ENCODE measurements at places on chromosomes 2 and 18. TPM values are rescaled to one million over a fixed set of nuclear protein-coding genes. Genes with fewer than 3 reads are reported as not detected.
A peak's percentile ranks its signal among the peaks of the same experiment; 100 is the strongest.

SIX3 gene
- total RNA-seq, result 28.8 TPM

DPYSL5 gene
- total RNA-seq, result 93.5 TPM

ERMN gene
- total RNA-seq, result 1.2 TPM

MYCN gene
- 26.7 TPM for total RNA-seq

SNED1 gene
- 0.11 TPM for total RNA-seq

MEP1B gene
- not detected for total RNA-seq

CABYR gene
- 12.0 TPM for total RNA-seq

- DNase-seq, result no peak
Measured at GRCh38 chr18:58416704-58417683, 211.9 kb downstream of the ALPK2 start.

DNA sequence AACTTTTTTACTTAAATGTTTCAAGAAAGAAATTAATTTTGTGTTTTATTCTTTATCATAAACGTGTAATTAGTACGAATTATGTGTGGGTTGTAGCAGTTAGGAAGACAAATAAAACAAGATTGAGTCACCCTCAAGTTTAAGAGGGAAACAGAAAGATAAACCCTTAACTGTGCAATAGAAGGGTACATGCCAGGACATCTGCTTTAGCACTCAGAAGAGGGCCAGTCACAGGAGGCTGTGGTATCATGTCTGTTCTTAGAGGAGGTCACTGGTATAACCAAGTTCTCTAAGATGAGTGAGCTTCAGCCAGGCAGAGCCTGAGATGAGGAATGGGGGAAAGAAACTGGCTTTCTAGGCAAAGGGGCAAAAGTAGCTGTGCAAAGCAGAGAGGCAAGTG, 42.4 kb upstream of the GRHL1 start:
- no peak for DNase-seq

GRCh38 chr2:112229348-112229747, 25.5 kb downstream of the ZC3H8 start:
- no peak for DNase-seq

- DNase-seq, result no peak
Measured at GRCh38 chr2:18598848-18599484, 9.6 kb upstream of the NT5C1B start.

- no peak for DNase-seq
Measured at GRCh38 chr2:224440988-224441387, 39.1 kb upstream of the FAM124B start.

GRCh38 chr18:26619350-26619749, 71.0 kb upstream of the KCTD1 start:
- no peak for DNase-seq

DNA sequence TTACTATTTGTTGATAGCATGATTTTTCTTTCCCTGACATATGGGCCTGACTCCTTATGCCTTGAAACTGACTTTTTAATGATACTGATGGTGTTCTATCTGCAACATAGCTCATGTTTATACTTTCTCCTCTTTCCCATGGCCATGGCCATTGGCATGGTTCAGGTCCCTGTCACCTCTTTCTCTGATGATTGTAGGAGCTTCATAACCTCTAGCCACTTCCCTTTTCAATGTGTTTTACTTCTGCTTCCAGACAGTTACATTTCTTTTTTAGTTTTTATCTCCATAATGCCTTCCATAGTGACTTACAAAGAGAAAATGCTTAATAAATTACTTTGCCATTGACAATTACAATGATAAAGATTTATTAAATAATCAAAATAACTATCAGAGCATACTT, 177.9 kb upstream of the SETBP1 start:
- DNase-seq, result no peak

DNA sequence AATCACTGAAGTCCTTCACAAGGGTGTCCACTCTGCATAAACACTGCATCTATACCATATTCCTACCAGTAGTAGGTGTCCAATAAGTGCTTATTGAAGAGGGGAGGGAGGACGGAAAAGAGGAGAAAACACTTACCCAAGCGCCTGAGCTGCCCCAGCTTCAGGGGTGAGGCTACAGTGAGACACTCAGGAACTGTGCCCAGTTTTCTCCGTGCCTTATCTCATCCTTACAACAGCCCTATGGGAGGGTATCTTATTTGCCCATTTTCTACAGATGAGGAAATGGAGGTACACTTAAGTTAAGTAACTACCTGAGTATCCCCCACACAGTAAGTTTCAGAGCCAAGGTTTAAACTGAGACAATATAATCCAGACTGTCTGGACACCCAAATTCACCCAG, 41.5 kb downstream of the RNF152 start:
- no peak for DNase-seq

DNA sequence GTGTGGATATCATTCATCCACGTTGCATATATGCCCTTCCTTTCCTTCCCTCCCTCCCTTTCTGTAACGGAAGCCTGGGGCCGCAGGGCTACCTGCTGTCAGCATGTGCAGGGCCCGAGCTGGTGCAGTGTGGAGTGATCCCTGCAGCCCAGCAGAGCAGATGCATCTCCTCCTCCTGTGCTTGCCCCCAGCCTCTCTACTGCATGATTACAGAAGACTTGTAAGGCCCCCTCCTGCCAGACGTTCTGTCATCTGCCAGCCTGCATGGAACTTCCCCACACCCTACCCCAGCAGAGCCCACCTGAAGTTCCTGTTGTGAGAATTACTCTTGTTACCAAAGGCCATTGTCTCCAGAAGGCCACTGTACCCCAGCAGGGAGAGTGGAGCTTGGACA, 67.5 kb upstream of the FOSL2 start:
- DNase-seq, result no peak

DNA sequence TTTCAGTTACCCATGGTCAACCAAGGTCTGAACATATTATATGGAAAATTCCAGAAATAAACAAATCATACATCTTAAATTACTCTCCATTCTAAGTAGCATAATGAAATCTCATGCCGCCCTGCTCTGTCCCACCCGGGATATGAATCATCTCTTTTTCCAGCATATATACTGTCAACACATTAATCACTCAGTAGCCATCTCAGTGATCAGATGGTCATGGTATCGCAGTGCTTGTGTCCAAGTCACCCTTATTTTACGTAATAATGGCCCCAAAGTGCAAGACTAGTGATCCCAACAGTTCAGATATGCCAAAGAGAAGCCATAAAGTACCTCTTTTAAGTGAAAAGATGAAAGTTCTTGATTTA, 43.8 kb downstream of the OSBPL6 start:
- no peak for DNase-seq

DNA sequence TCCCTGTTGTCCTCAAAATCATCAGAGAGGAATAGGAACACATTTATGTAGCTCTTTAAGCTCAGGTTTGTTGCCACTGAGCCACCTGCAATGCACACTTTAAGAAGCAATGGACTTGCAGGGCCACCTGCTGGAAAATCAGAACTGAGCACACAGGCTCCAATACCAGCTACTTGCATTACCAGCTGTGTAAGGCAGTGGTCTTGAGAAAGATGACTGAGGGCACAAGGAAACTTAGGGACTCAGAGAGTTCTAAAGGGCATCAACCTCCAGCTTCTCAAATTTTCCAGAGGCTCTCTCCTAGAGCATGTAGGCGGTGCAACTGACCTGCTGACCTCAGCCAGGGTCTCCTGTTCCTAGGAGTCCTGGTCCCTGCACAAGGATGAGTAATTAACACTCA, 2.5 kb upstream of the CNDP2 start:
- DNase-seq, result peak; percentile 72

DNA sequence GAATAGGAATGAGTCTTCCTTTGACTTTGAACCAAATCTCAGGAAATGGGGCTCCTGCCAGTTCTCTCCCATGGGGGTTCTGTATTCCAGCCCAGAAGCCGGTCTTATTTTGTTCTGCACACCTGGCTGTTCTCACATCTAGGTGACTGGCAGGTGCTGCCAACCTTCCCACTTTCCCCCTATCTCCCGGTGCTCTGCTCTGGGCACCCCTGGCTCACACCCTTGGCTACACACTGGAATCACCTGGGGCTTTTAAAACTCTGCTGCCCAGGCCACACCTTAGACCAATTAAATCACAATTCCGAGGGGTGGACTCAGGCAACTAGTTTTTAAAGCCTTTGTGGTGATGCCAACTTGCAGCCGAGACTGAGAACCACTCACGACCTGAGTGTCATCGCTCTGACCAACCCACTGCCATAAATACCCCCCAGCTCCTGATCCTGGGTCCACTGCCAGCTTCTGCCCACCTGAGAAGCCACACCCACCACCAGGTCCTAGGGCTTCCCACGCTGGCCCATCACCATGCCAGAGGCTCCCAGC, 69.2 kb downstream of the KCNF1 start:
- DNase-seq, result no peak

- DNase-seq, result no peak
Measured at GRCh38 chr18:13067966-13068365, 76.8 kb downstream of the CEP192 start.

DNA sequence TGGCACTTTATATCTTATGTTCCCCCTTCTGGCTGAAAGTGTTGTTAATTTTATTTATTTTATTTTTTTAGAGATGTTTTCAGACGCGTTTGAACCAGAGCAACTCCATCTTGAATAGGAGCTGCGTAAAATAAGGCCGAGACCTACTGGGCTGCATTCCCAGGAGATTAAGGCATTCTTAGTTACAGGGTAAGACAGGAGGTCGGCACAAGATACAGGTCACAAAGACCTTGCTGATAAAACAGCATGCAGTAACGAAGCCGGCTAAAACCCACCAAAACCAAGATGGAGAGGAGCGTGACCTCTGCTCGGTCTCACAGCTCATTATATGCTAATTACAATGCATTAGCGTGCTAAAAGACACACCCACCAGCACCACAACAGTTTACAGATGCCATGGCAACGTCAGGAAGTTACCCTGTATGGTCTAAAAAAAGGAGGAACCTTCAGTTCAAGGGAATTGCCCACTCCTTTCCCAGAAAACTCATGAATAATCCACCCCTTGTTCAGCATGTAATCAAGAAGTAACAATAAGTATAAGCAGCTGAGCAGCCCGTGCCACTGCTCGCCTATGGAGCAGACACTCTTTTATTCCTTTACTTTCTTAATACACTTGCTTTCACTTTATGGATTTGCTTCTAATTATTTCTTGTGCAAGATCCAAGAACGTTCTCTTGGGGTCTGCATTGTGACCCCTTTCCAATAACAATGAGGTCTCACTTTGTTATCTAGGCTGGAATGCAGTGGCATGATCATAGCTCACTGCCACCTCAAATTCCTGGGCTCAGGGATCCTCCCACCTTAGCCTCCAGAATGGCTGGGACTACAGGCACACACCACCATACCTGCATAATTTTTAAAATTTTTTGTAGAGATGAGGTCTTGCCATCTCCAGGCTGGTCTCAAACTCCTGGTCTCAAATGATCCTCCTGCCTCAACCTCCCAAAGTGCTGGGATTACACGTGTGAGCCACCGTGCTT, 55.9 kb downstream of the CACNB4 start:
- DNase-seq, result peak; percentile 67

GRCh38 chr2:60212181-60212945, 341.1 kb downstream of the BCL11A start:
- DNase-seq, result no peak

DNA sequence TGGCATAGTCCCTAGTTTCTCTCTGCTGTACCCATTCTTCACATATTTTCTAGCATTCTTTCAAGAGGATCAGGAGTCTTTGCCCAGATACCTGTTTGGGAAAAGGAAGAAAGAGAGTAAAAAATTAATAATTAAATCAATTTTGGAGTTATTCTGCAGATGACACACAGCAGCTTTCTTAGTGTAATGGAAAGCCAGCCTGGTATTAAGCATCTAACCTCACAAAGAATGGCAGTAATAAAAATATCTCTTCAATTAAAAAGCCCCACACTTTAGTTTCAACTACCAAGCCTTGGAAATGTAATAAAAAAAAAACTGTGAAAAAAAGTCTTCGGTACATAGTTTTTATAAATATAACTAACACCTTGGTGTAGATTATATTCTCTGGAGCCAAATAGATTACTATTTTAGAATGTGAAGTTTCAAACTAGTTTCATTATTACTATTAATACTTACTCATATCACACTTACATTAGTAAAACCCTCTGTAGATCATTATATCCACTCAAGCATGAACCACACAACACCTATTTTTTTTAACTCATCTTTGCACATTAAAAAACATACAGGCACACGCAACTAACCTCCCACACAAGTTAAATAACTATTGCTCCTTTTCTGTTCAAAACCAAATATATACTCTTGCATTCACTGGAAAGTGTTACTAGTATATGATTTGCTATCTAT, 90.9 kb downstream of the GPD2 start:
- no peak for DNase-seq

GRCh38 chr2:231001921-231002320, 6.0 kb downstream of the SPATA3 start:
- DNase-seq, result no peak

GRCh38 chr2:69779258-69780001, 37.5 kb downstream of the ANXA4 start:
- DNase-seq, result no peak

GRCh38 chr18:67318651-67319050, 197.9 kb downstream of the DSEL start:
- DNase-seq, result no peak

GRCh38 chr2:124607679-124608078, 582.6 kb downstream of the CNTNAP5 start:
- no peak for DNase-seq

- DNase-seq, result peak; percentile 59
Measured at GRCh38 chr2:190119257-190119656, 56.7 kb upstream of the MSTN start.

DNA sequence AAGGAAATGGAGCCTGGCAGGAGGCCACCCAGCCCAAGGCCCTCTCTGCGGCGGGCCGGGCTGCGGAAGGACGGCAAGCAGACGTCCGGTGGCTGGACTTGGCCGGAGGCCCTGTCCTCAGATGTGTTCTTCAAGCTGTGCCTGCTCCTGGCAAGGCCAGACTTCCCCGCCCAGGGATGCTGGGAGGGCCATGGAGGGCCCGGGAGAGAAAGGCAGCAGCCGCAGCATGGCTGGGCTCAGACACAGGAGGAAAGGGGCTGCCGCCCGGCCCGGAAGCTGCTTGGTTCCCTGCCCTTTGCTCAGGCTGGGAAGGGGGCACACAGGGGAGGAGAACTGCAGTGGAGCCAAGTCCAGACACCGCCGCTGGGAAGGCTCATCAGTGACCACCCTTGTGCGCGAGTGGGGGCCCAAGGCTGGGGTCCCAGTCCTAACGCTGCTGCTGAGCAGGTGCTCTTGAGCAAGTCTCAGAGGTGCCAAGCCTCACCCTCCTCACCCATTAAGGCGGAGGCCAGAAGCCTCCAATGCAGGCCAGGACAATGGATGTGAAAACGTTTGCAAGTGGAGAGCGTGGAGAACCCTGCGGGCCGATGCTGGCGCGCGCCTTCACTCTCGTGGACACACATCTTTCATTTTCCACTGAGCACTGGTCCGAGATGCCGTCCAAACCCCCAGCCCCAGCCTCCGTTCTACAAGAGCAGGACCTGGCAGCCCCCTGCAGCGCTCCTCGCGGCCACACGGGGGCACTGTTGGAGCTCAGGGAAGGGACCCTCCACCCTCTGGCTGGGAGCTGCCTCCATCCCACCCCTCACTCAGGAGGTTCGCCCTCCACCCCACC, 7.9 kb downstream of the CROCC2 start:
- peak; percentile 82 for DNase-seq
